ENCODE measurements at places on chromosomes 16 and 17. TPM values are rescaled to one million over a fixed set of nuclear protein-coding genes. Genes with fewer than 3 reads are reported as not detected.

DNA sequence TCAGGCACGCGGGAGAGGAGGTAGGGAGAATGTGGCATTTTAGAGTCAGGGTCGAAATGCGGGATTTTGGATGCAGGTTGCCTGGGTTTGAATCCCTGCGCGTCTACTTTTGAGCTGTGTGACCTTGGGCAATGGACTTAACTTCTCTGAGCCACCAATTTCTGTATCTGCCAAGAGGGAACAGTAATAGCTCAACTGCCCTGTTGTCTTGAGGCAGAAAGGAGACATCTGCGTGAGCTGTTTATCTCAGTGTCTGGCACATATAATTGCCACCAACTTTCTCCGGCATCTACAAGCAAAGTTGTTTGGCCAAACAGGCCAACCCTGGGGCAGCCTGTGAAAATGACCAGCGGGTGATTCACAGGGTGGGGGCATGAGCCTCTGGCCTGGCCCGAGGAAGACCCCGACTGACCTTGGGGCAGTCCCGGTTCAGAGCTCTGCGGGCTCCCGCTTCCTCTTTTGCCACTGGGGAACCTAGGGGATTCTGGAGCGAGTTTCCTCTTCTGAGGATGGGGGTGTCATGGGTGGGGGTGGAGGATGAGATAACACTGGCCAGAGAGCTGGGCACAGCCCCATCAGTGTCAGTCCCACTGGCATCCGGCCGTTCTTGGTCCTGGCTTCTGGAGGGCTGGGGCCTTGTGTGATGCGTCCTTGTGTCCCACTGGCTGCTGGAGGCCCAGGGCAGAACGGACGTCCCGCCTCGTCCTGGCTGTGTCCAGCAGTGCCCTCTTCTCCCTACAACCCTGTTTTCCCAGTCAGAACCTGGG lies 1.3 kb downstream of the SNN start:
- no peak for DNase-seq

The SOX9 gene
- not detected for total RNA-seq

The CCL1 gene
- total RNA-seq, result not detected

DNA sequence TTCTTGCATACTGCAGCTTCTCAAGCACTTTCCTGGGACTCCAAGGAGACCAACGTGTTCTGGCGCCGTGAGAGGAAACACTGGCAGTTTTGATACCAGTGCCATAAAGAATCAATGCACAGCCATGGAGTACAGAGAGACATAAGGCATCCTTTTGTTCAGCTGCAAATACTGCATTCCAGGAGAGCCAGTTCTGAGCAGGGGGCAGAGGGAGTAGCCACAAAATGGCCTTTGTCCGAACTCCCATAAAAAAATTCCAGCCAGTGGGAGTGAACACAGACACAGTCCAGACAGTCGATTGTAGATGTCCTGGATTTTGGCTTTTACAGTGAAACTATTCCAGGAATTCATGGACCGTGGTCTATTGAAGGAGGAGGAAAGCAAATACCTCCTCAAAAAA lies 36.2 kb upstream of the TEKT3 start:
- DNase-seq, result no peak

- DNase-seq, result no peak
These were observed 100.3 kb downstream of the TANC2 start for GRCh38 chr17:63066158-63066813.

DNA sequence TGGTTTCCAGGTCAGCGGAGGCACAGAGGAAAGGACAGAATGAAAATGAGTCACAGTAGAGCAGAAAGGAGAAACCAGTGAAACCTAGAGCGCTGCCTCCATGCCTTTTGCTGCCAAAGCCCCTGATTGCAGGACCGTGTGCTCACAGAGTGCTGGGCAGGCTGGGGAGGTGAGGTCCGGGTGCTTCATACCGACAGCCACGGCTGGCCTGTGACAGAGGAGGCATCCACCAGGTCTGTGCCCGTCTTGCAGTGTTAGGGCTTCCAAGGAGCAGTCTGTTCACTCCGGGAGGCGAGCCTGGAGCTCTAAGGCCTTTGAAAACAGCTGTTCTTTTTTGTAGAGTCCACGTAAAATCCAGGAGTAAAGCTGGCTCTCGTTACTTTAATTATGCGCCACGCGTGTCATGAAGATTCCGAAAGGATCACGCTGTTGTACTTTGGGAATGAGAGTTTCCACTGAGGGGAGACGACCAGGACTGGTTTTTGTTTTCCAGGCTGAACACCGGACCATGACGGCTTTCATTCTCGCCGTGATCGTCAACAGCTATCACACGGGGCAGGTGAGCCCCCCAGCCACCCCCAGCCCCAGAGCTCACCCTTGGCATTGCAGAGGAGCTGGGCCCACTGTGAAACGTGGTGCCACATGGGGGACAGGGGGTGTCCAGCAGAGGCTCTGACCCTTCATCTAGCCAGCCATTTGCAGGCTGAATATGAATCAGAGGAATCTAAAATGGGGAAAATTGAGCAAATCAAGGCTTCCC lies 108.5 kb upstream of the CHMP6 start:
- no peak for DNase-seq

- no peak for DNase-seq
These were observed 608.5 kb downstream of the KCNJ18 start for GRCh38 chr17:22300731-22301352.

- no peak for DNase-seq
These were observed 218.3 kb downstream of the CDH13 start for GRCh38 chr16:82845116-82845515.

The RRAD gene
- total RNA-seq, result 0.60 TPM

- no peak for DNase-seq
These were observed 63.1 kb downstream of the IKZF3 start for GRCh38 chr17:39801055-39801454.

DNA sequence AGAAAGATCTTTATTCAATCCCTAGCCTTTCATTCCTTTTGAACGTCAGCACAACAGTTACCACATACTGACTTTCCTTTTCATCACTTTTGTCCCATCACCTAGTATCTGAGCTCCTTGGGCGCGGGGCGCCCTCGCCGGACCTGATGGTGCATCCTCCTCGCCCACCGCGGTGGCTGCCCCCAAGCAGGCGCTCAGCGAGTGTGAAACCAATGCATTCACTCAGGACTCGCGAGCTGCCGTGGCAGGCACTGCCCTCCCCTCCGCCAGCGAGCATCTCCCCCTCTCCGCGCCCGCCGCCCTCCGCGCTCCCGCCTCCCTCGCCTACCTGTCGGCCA lies 756 bp downstream of the KLHL11 start:
- DNase-seq, result no peak

- DNase-seq, result peak; percentile 74
These were observed 55.4 kb upstream of the NLK start for GRCh38 chr17:27986805-27987684.

DNA sequence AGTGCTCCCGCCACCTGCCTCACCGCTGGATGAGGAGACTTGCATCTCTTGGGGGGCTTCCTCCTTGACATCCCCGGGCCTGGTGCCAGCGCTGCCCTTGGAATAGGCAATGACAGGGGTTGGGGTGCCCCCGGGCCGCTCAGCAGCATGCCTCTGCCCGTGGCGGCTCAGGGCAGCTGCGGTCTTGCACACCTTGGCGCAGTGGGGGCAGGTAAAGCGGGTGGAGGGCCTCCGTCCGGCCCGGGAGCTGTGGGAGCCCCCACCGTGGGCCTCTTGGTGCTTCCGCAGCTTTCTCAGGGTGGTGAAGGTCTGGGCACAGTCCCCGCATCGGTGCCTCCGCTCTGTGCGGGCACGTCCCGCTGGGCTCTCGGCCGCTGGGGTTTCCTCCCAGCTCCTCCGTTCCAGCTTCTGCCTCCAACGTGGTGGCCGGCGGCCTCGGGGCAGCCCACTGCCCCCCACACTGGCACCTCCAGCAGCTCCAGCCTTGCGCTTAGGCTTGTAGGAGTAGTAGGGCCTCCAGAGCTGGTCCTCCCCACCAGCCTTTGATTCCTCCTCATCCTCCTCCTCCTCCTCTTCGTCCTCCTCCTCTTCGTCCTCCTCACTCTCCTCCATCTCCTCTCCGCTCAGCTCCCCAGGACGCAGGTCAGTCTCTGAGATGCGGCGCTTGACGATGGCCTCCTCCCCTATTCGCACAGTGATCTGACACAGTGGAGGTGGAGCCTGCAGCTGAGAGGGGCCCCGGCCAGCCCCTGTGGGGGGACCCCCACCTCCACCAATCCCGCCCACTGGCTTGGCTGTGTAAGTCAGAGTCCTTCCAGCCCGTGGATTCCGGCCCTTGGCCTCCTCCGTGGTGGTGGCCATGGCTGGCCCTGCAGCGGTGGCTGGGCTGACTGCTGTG lies 16.7 kb downstream of the ZBTB4 start:
- DNase-seq, result no peak

DNA sequence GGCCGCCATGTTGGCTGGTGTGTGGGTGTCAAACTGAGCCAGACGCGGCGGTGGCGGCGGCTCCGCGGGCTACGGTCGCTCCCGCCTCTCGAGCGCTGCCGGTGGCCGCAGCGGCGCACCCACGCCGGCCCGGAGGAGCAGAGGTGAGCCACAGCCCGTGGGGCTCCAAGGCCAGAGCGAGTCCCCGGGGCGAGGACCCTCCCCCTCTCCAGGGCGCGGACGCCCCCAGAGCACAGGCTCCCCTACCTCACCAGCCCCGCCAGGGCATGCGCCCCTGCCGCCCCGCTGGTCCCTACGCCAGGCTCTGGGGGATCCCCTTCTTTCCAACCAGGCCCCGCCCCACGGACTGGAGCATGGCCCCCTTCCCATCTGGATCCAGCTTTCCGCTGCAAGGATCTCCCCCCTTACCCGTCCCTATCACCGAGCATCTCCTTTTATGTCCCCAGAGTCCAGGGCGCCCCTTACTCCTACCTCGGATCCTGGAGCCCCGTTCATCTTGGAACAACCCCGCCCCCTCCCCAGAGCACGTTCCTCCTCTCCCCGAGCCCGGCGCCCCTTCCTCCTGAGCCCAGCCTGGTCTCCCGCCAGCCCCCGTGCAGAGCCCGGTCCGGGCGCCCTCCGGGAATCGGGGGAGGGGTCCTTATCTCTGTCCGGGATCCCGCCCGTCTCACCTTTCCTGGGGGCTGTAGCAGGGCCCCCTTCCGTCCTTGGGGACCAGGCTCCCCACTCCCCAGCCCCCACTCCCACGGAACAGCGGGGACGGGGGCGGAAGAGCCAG lies 412 bp downstream of the EPN2 start:
- no peak for DNase-seq

The TMC8 gene
- total RNA-seq, result under 0.01 TPM

The THUMPD1 gene
- 59.7 TPM for total RNA-seq

DNA sequence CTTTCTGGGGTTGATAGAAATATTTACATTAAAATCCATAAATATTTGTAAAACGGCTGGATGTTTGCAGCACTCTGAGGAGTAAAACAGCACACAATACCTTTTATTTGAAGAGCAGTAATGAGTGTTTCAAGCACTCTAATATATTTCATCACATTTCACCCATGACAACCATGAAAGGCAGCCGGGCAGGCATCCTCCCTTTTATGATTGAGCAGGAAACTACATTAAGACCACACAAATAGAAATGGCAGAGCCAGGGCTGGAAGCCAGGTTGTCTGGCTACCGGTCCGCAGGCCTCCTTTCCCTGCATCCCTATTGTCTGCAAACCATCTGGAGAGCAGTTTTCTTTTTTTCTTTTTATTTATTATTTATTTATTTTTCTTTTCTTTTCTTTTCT lies 23.1 kb upstream of the GPRC5C start:
- no peak for DNase-seq

DNA sequence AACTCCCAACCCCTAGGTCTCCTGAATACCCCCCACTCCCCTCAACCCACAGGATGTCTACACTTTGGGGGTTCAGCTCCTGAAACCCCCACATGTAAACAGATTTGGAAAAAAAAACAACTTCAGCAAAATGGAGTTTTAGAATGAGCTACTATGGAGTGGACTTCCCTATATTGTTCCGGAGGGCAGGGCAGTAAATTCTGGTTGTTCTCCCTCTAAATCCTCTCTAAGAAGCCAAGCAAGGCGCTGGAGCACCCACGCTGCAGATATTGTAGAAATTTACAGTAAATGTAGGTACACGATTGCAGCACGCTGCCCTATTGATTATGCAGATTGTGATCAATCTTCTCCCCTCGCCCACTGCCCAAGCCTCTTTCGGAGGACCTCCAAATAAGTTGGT lies 8.5 kb upstream of the ZFHX3 start:
- no peak for DNase-seq

DNA sequence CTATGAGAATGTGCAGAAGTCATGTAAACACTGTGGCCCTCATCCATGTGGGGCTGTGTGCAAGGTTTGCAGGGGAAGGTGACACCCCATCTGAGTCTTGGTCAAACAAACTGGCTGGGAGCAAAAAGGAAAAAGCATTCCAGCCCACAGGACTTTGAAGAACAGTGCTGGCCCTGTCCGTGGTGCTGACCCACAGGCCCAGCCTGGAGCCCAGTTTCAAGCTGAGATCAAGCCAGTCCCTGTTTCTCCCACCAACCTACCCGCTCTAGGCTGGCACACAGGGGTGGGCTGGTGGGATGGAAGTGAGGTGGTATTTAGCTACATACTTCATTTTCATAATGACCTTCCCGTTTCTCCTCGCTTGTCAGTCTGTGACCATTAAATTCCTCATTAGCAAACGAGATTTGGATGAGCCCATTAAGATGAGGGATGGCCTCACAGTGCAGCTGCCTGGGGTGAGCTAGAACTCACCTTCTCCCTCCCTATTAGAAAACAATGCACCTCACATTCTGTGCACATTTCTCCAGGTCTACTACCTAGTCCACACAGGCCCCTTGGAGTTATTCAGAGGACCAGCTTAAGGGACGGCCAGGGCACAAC lies 12.6 kb upstream of the RPL38 start:
- DNase-seq, result no peak

- DNase-seq, result no peak
These were observed 13.7 kb downstream of the SYCE1L start for GRCh38 chr16:77212741-77213541.

DNA sequence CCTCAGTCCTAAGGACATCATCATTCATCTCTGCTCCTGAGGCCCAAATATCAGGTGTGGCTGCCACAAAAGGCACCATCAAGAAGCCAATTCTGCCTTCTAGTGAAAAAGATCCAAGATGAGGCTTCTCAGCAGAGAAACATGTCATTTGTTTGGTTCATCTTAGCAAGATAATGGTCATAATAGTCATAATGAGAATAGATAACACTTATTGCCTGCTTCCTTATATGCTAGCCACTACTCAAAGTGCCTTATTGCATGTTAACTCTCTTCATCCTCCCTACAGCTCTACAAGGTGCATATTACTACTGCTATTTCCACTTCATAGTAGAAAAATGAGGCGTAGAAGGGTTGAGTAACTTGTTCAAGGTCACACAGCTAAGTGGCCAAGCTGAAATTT lies 45.0 kb upstream of the MRPS23 start:
- DNase-seq, result no peak

- no peak for DNase-seq
These were observed 569 bp upstream of the RABEP2 start for GRCh38 chr16:28925386-28926228.

DNA sequence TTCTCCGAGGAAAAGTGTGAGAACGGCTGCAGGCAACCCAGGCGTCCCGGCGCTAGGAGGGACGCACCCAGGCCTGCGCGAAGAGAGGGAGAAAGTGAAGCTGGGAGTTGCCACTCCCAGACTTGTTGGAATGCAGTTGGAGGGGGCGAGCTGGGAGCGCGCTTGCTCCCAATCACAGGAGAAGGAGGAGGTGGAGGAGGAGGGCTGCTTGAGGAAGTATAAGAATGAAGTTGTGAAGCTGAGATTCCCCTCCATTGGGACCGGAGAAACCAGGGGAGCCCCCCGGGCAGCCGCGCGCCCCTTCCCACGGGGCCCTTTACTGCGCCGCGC lies at the start of gene ERBB2:
ERBB2 (plus strand) TSS at position 247 of the 330 bp plus-strand sequence. CDS start 175 bp downstream, outside the sequence.
- peak; percentile 27 for DNase-seq

The KCNAB3 gene
- total RNA-seq, result 0.32 TPM

All from pulmonary artery endothelial cell (primary cell).